Stimulated activated naive B cell treated with anti-CD40 and anti-IgM and Interleukin-4, amounts not matched to agents 10 μg/mL and 1 μg/mL and 100 μg/mL, for 72 hours (primary cell): ENCODE measurements at places on chromosomes 3 and 15.

- peaks cover 6% of the 10 kb centered on the region for H3K36me3 ChIP-seq
- H3K4me3 ChIP-seq, result no peak overlapping the region
- no peak overlapping the region for H3K27ac ChIP-seq
- peaks cover 49% of the 10 kb centered on the region for H3K4me1 ChIP-seq
- H3K27me3 ChIP-seq, result no peaks in the 10 kb centered on the region
Measured at GRCh38 chr3:101944308-101944707, 95.0 kb downstream of the NFKBIZ start.

- H3K27ac ChIP-seq, result no peak overlapping the region
- H3K4me3 ChIP-seq, result no peak overlapping the region
- peaks cover 3% of the 10 kb centered on the region for H3K36me3 ChIP-seq
- no peaks in the 10 kb centered on the region for H3K27me3 ChIP-seq
Measured at GRCh38 chr3:57797701-57798487, 41.8 kb downstream of the SLMAP start.

DNA sequence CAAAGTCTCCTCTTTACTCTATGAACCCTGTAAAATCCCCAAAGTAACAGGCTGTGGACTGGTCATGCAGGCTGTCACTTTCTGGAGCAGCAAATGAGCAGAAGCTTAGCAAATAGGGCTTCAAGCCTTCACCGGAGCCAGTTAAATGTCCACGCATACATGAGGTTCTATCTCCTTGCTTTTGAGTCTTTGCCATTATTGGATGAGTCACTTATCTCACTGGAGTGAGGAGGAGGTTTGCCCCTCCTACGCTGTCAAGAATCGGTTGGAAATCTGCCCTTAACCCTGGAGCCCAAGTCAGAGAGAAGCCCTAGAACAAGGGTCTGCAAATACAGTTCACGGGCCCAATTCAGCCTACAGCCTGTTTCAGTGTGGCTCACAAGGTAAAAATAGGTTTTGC lies 126.1 kb upstream of the CTNNB1 start:
- H3K4me1 ChIP-seq, result no peaks in the 10 kb centered on the region
- no peak overlapping the region for H3K27ac ChIP-seq
- H3K36me3 ChIP-seq, result no peaks in the 10 kb centered on the region
- DNase-seq, result no peak

- H3K27me3 ChIP-seq, result no peaks in the 10 kb centered on the region
- peaks cover 5% of the 10 kb centered on the region for H3K4me1 ChIP-seq
- no peak overlapping the region for H3K4me3 ChIP-seq
- H3K27ac ChIP-seq, result no peak overlapping the region
Measured at GRCh38 chr3:138778643-138779042, 56.1 kb downstream of the PIK3CB start.

- H3K27me3 ChIP-seq, result no peaks in the 10 kb centered on the region
- no peak overlapping the region for H3K4me3 ChIP-seq
- no peak overlapping the region for H3K27ac ChIP-seq
- peaks cover 6% of the 10 kb centered on the region for H3K4me1 ChIP-seq
Measured at GRCh38 chr3:170324962-170325361, 32.6 kb upstream of the SKIL start.

DNA sequence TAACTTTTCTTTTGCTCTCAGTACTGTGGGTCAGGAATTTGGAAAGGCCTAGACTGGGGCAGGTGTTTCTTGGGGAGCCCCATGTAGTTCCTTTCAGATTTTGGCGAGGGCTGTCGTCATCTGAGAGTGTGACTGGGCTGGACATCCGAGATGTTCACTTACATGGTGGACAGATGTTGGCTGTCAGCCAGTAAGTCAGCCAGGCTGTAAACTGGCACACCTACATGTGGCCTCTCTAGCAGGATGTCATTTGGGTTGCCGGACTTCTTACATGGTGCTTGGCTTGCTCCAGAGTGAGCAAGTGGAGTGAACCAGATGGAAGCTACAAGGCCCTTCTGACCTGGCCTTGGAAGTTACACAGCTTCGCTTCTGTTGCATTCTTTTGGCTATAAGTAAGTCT lies 20.7 kb downstream of the TATDN2 start:
- no peak overlapping the region for H3K4me3 ChIP-seq
- no peak overlapping the region for H3K27ac ChIP-seq
- no peaks in the 10 kb centered on the region for H3K27me3 ChIP-seq
- no peak for DNase-seq
- peaks cover 24% of the 10 kb centered on the region for H3K4me1 ChIP-seq

- H3K4me1 ChIP-seq, result peaks cover 24% of the 10 kb centered on the region
- no peaks in the 10 kb centered on the region for H3K27me3 ChIP-seq
- peak overlapping the region; percentile 76 for H3K4me3 ChIP-seq
- peak overlapping the region; percentile 84 for H3K27ac ChIP-seq
- peaks cover 25% of the 10 kb centered on the region for H3K36me3 ChIP-seq
Measured at GRCh38 chr15:42275780-42276391, 2.7 kb upstream of the TMEM87A start.
